CD14-positive monocyte (primary cell): ENCODE measurements at places on chromosomes 3 and 15. TPM values are rescaled to one million over a fixed set of nuclear protein-coding genes. Genes with fewer than 3 reads are reported as not detected.

- H3K4me3 ChIP-seq: no peak overlapping the region
- H3K27ac ChIP-seq: no peak overlapping the region
Measured at GRCh38 chr3:36305929-36306520, 74.3 kb upstream of the STAC start.

- DNase-seq: no peak
- H3K27me3 ChIP-seq: no peaks in the 10 kb centered on the region
- H3K4me1 ChIP-seq: peaks cover 22% of the 10 kb centered on the region
- H3K27ac ChIP-seq: no peak overlapping the region
- H3K4me3 ChIP-seq: no peak overlapping the region
- no peaks in the 10 kb centered on the region for H3K36me3 ChIP-seq
Measured at GRCh38 chr15:91783008-91783407, 70.5 kb upstream of the SLCO3A1 start.

GRCh38 chr15:58454950-58455401 lies 23.2 kb downstream of the LIPC start:
- H3K27ac ChIP-seq: no peak overlapping the region
- H3K4me1 ChIP-seq: peaks cover 19% of the 10 kb centered on the region
- H3K4me3 ChIP-seq: no peak overlapping the region
- no peaks in the 10 kb centered on the region for H3K27me3 ChIP-seq
- no peaks in the 10 kb centered on the region for H3K36me3 ChIP-seq
- DNase-seq: no peak

TNNC1 gene
- polyA plus RNA-seq: not detected in 2 replicates

CISH gene
- polyA plus RNA-seq: 6.2 TPM

DNA sequence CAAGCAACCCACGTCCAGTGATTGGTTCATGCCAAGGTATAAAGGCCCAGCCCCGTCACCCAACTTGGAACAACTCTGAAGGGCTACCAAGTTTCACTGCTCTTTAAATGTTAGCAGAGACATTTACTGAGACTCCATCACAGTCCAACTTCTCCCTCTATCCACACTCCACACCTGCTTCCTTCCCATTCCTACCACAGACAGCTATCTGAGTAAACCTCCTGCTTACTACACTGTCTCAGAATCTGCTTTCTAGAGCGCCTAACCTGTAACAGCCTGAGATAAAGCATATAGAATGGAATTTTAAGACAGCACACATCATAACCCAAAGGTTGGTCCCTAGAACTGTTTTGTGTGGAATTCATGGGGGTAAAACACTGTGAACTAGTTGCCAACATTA lies 106.5 kb downstream of the THRB start:
- no peak overlapping the region for H3K27ac ChIP-seq
- DNase-seq: no peak
- H3K4me3 ChIP-seq: no peak overlapping the region
- no peaks in the 10 kb centered on the region for H3K27me3 ChIP-seq
- H3K36me3 ChIP-seq: no peaks in the 10 kb centered on the region
- H3K4me1 ChIP-seq: no peaks in the 10 kb centered on the region

GRCh38 chr3:187062526-187063177 lies 76.6 kb downstream of the RPL39L start:
- H3K36me3 ChIP-seq: peaks cover 14% of the 10 kb centered on the region
- no peaks in the 10 kb centered on the region for H3K27me3 ChIP-seq
- DNase-seq: no peak

CHRNA3 gene
- not detected for polyA plus RNA-seq

DNA sequence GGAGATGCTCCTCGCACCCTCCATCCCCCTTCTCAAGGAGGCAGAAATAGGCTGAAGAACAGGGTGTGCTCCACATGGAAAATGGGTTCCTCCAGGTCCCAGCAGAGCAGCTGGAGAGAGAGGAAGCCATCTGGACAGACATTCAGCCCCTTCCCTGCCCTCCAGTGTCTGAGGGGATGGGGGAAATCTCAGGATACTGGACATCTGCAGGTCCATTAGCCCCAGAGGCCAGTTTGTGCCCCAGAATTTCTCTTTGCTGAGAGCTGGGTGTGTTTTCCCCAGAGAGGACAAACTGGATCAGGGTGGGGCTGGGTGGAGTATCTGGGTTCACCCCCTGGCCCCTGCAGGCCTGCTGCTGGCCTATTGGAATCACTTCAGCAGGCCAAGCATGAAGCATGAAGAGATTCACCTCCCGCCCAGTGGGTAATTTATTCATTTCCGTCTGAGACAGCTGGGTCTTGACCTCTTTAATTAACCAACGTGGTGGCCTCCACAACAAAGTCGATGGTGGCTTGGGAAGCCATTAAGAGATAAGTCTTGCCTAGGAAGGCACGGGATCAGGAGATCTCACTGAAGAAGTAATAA lies 4.6 kb downstream of the FAM3D start:
- H3K27me3 ChIP-seq: no peaks in the 10 kb centered on the region
- H3K4me1 ChIP-seq: peaks cover 9% of the 10 kb centered on the region
- DNase-seq: no peak
- no peaks in the 10 kb centered on the region for H3K36me3 ChIP-seq
- H3K4me3 ChIP-seq: no peak overlapping the region

DNA sequence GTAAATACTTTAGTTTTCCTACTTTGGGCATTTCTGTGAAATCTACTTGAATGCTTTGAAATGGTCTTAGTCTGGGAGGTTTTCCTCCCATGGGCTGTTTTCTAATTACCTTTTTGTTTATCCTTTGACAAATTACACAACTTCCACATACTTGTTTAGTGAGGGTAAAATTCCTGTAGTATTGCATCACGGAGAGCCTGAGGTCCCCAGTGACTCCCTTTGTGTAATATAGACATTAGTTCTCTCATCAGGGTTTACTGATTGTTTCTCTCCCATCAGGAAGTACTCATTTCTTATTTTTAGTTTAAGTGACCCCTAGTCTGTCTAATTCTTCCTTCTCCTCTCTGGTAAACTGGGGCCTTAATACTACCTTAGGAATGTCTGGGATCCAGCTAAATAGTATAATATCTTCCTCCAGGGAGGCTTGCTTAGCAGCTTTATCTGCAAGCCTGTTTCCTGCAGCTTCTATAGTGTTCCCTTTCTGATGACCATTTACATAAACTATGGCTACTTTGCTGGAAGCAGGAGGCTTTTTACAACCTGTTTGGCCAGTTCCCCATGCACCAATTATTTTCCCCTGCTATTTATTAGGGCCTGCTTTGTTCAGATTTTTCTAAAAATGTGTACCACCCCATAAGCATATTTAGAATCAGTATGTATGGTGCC lies 87.2 kb upstream of the XCR1 start:
- no peak overlapping the region for H3K4me3 ChIP-seq
- peak; percentile 81 for DNase-seq

DNA sequence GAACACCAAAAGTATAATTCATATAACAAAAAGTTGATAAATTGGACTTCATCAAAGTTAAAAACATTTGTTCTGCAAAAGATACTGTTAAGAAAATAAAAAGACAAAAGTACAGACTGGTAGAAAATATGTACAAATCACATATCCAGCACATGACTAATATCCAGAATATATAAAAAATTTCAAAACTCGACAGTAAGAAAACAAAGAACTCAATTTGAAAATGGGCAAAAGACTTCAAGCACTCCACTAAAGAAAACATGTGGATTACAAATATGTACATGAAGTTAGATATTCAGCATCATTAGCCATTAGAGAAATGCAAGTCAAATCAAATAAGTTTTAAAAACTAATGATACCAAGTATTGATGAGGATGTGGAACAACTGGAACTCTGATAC lies 6.7 kb downstream of the GK5 start:
- no peak overlapping the region for H3K4me3 ChIP-seq
- no peak for DNase-seq
- H3K27ac ChIP-seq: no peak overlapping the region
- peaks cover 16% of the 10 kb centered on the region for H3K36me3 ChIP-seq
- no peaks in the 10 kb centered on the region for H3K4me1 ChIP-seq
- H3K27me3 ChIP-seq: no peaks in the 10 kb centered on the region

GRCh38 chr3:143088835-143089234 lies 30.7 kb upstream of the CHST2 start:
- DNase-seq: no peak
- H3K36me3 ChIP-seq: no peaks in the 10 kb centered on the region
- H3K27ac ChIP-seq: no peak overlapping the region
- peaks cover 15% of the 10 kb centered on the region for H3K4me1 ChIP-seq
- no peaks in the 10 kb centered on the region for H3K27me3 ChIP-seq

PPIP5K1 gene
- polyA plus RNA-seq: 10.7 and 19.9 TPM in 2 replicates

- H3K27me3 ChIP-seq: no peaks in the 10 kb centered on the region
- no peaks in the 10 kb centered on the region for H3K4me1 ChIP-seq
- DNase-seq: peak; percentile 42
- no peak overlapping the region for H3K4me3 ChIP-seq
Measured at GRCh38 chr15:79595995-79596622, 164.0 kb downstream of the MINAR1 start.

GRCh38 chr3:28651159-28651558 lies 302.5 kb upstream of the AZI2 start:
- no peaks in the 10 kb centered on the region for H3K36me3 ChIP-seq
- no peak for DNase-seq
- no peaks in the 10 kb centered on the region for H3K4me1 ChIP-seq

GRCh38 chr15:81504170-81504905 lies 130.3 kb upstream of the TMC3 start:
- no peak for DNase-seq
- H3K4me1 ChIP-seq: no peaks in the 10 kb centered on the region
- no peak overlapping the region for H3K4me3 ChIP-seq
